GM12878 (cell line): ENCODE measurements at places on chromosomes 1 and 21. TPM values are rescaled to one million over a fixed set of nuclear protein-coding genes. Genes with fewer than 3 reads are reported as not detected.

The TRIM46 gene
- polyA plus RNA-seq, result 0.91 and 1.2 TPM in 2 replicates

The HSD3B2 gene
- not detected in 2 replicates for polyA plus RNA-seq

The CLCA1 gene
- not detected in 2 replicates for polyA plus RNA-seq

The HEYL gene
- not detected in 2 replicates for polyA plus RNA-seq

The RGS1 gene
- 21.3 and 24.4 TPM in 2 replicates for polyA plus RNA-seq

The ZNF683 gene
- polyA plus RNA-seq, result not detected in 2 replicates

The TMCO2 gene
- polyA plus RNA-seq, result not detected in 2 replicates
